ENCODE measurements at places on chromosomes 4 and X.

DNA sequence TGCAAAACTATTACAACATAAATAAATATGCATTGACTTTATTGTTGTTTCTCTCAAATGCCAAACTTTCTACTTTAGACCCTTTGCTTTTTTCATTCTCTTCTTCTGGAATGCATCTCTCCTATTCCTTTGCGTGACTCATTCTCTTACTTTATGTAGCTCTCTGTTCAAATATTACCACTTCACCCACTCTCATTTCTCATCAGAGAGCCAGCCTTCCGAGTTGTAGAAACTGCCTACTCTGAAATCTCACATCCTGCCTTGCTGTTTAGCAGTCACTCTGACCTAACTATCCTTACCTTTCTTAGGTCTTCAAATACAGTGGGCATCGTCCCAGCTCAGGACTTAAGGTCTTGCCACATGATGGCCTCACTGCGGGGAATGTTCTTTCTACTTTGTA lies 143.5 kb downstream of the GALNTL6 start:
- no peak for DNase-seq

- no peak for DNase-seq
These were observed 55.0 kb downstream of the PHEX start for GRCh38 chrX:22087011-22087557.

DNA sequence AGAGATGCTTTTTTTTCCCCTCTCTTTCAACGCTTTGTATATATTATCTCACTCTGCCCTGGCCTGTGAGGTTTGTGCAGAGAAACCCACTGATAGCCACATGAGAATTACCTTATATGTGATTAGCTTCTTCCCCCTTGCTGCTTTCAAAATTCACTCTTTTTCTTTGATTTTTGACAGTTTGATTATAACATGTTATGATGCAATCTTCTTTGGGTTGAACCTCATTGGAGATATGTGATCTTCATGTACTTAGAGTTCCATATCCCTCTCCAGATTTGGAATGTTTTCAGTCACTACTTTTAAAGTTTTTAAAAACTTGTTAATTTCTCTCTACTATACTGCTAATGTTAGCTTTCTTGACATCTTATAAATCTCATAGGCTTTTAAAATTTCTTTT lies 479.5 kb upstream of the AGA start:
- DNase-seq, result no peak

- no peak for DNase-seq
These were observed 13.6 kb downstream of the EXOC1 start for GRCh38 chr4:55866973-55867574.

- no peak for DNase-seq
These were observed 27.6 kb upstream of the CFAP299 start for GRCh38 chr4:80307774-80308465.

DNA sequence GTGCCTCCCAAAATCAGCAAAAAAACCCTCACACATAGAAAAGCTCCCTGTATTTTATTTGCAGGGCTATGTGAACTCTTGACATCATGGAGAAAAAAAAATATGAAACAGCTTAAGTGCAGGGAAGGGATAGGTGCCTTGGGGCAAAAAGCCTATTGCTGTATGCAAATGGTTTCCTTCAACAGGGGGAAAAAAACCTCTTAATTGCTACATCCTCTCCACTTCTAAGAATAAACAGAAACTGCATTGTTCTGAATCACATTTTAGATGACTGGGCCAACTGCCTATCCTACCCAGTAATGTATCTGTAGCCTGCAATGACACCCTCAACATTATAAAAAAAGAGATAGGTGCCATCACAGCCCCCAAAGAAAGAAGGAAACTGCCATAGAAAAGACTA lies 229.4 kb upstream of the GALNTL6 start:
- no peak for DNase-seq

- DNase-seq, result no peak
These were observed 58.3 kb downstream of the MTNR1A start for GRCh38 chr4:186497043-186497442.

DNA sequence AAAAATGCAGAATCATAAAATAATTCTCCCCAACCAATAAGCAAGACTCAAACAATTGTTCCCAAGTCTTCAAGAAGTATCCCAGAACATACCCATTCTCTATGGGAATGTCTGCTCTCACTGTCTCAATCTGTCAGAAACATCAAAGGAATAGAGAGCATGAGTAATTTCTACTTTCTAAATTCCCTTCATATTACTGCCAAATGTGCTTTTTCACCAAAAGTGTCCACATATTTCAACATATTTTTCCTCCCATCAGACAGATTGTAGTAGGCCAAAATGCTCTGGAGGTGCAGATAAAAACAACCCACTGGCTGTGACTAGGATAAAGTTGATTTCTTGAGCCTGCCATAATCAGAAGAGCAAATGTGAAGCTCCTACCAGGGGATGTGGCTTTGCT lies 692.0 kb upstream of the FAM241A start:
- no peak for DNase-seq

DNA sequence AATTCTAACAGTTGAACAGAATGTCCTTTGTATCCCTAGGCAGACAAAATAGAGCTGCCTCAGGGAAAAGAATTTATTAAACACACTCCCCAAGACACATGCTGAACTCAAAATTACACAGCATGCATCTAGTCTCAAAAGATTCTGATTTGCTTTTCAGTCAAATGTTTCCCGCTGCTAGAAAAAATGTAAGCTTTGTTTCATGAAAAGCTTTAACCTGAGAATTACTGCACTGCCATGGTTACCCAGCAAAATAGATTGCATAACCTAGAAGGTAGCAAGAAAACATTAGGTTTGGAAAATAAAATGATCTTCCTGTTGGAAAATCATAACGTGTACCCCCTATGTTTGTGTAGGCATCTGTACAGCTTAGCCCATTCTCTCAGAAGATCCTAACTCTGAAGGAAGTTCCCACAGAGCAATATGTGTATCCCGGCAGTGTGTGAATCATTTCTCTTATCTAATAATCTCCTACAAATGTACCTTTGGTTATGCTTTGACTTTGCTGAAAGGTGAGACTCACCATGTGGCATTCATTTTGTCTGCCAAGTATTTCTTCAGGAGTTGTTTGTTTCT lies 646.9 kb downstream of the STPG2 start:
- no peak for DNase-seq

- DNase-seq, result peak; percentile 97
These were observed at the start of gene SLC25A6 for GRCh38 chrX:1391707-1392375. TSS of gene SLC25A6 (minus strand) at chrX:1392113. CDS start at chrX:1392009, 104 bp downstream.

DNA sequence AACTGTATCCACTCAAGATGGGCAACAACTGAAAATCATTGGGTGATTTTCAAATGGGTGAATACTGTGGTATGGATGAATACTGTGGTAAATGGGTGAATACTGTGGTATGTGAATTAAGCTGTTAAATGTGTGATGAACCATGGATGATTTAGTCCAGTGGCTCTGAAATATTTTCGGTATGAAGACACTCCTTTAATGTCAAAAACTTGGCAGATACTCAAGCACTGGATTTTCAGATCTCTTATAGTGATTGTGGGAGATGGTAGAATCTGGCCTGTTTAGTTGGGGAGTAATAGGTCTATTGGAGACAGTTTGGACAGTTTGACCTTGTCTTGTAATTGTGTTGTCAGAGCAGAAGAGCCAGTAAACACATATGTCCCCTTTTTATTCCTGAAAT lies 45.7 kb downstream of the SSX7 start:
- no peak for DNase-seq
